ENCODE measurements at places on chromosomes 13 and 19.
A peak's percentile ranks its signal among the peaks of the same experiment; 100 is the strongest.

DNA sequence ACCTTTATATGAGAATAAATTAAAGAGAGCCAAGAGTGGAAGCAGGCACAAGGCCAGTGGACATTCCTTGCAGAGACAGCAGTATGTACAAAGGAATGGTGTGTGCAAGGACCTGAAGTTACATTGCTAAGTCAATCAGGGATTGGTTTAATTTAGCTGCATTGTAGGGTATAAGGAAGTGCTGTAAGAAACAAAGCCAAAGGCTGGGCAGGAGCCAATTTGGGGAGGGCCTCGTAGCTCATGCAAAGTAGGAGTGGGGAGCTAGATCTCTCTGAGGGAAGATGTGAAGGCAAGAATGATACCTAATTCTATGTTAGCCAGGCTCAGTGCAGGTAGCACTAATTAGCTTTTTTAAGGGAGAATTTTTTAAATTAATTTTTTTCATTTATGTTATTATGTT, 76.7 kb downstream of the SLAIN1 start:
- no peak for DNase-seq

DNA sequence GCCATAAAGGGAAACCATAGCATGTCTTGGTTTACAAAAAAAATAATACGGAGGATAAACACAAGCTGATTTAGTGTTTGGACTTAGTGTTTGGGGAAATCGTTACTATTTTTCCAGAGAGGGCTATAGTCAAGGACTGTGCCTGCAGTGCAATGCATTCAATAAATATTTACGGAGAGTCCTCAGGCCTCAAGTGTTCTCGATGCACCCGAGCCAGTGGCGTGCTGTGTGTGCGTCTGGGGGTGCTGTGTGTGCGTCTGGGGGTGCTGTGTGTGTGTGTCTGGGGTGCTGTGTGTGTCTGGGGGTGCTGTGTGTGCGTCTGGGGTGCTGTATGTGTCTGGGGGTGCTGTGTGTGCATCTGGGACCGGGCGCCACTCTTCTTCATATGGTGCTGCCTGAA, 71.7 kb upstream of the GTF3A start:
- no peak for DNase-seq

DNA sequence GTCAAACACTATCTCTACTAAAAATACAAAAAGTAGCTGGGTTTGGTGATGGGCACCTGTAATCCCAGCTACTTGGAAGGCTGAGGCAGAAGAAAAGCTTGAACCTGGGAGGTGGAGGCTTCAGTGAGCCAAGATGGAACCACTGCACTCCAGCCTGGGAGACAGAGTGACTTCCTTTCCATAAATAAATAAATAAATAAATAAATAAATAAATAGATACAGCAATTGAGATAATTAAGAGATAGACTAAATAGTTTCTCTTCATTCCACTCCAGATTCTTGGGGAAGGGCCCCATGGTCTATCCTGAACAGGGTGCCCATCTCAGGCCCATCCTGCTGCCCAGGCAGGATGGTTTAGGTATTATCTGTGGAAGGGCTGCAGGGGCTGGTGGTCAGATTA, 24.0 kb upstream of the FARP1 start:
- no peak for DNase-seq

DNA sequence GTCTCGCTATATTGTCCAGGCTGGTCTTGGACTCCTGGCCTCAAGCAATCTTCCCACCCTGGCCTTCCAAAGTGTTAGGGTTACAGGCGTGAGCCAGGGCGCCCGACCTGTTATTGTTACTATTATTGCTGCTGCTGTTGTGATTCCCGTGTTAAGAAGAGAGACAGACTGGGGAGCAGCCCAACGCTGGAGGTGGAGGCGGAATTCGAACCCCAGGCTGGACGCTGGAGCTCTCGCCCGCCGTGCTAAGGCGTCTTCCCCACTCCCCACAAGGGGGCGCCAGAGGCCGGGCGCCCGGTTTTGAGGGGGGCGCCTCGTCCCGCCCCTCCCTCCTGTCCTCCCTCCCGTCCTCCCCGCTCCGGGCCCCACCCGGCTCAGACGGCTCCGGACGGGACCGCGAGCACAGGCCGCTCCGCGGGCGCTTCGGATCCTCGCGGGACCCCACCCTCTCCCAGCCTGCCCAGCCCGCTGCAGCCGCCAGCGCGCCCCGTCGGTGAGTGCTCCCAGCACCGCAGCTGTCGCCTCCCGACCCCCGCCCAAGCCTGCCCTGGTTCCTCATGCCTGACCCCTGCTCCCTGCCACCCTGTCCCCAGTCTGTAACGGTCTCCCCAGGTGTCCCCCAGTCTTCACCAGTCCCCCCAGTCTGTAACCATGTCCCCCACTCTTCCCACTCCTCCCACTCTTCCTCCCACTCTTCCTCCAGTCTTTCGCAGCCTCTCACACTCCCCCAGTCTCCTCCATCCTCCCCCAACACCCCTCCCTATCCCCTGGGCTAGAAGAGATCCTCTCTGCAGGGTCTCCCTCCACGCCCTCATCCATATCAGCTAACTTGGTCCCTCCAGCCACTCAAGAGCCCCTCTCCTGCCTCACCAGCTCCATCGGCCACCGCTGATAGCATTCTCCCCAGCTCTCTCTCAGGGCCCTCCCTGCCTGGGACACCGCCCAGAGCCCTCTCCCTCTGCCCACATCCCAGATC, at the start of gene EHD2:
Gene EHD2 (plus strand): TSS at position 377 of the 976 bp plus-strand sequence. CDS start 3,191 bp downstream, outside the sequence.
- peak; percentile 80 for DNase-seq

GRCh38 chr13:23427881-23428528, 5.5 kb downstream of the SACS start:
- peak; percentile 48 for DNase-seq

Data from astrocyte of the spinal cord (primary cell).